KBM-7 (cell line): ENCODE measurements at places on chromosomes 3 and 15.

DNA sequence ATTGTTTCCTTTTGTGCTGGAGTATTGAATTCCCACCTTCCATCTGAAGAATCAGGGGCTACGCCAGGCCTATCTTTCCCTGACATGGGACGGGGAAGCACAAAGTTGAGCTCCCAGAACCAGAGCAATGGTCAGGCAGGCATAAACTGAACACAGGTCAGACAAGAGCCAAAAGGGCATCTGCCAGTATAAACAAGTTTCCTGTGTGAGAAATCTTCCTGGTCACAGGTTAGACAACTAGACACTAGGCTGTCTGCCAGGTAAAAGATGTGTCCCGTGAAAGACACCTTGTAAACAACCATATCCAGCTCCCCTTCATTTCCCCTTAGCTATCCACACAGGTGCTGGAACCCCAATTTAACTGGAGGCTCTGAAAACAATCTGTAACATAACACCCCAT, 44.0 kb upstream of the CD96 start:
- DNase-seq = no peak

- no peak for DNase-seq
Observed at GRCh38 chr3:9257092-9257491, 7.6 kb upstream of the SRGAP3 start.

GRCh38 chr3:111351334-111351733, 190.7 kb upstream of the CD96 start:
- DNase-seq = no peak

DNA sequence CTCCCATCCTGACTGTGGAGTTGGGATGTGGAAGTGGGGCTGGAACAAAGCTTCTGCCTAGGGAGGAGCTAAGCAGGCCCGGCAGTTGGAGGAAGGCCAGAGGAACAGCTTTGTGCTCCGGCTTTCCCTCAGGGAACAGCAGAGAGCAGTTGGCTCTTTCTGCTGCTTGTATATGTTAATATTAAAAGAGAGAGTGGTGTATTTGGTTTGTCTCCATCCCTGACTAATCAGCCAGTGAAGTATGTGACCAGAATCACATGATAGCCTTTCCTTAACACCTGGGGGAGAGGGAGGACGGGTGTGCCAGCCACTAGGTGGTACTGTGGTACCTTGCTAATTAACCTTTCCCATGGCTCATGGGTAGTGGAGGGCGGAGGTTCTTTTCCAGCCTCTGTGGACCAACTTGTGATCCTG, 10.0 kb downstream of the EIF2B5 start:
- peak; percentile 41 for DNase-seq

- no peak for DNase-seq
Observed at GRCh38 chr15:96369825-96370621, 39.5 kb downstream of the NR2F2 start.

DNA sequence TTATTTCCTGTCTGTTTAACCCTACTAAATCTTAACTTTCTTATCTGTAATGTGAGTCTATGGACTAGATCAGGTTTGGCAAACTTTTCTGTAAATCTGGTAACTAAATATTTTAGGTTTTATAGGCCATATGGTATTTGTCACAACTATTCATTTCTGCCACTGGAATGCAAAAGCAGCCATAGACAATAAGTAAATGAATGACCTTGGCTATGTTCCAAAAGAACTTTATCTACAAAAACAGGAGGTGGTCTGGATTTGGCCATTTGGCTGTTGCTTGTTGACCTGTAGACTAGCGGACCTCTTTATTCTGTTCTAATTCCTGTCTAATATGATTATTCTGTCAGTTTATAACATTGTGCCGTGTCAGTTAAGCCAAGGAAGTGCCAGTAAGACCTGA, 314.2 kb downstream of the LPP start:
- DNase-seq = no peak

DNA sequence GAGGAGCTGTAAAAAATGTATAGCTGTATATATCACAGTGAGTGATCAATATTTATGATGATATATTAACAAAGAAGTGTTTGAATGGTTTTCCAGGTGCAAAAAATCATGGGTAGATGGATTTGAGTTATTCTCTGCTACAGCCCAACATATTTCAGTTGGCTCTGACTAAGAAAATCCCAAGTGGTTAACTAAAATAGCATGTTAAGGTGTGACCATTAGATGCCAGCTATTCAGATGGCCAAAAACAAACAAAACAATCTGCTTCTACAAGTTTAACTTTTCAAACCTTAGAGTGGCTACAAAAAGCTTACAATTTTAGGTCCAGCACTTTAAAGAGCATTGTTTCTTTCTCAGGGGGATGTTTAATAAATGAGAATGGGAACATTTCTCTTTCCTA, 67.5 kb downstream of the SEMA6D start:
- no peak for DNase-seq
